ENCODE measurements at places on chromosomes 3 and 15.

DNA sequence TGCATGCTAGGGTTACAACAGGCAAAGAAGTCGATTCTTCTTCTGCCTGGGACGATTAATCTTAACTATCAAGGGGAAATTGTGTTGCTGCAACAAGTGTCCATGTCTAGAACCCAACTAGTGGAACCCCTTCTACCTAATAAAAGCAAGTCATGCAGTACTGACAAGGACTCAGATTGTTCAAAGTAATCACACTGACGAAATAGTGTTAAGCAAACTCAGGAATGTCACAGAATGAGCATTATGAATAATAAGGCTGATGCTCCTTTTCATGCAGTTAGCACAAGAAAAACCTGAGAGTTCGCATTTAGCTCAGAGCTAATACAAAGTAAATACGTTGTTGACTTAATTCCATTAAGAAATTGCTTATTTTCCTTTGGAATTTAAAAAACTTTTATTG lies 47.5 kb upstream of the TRIM42 start:
- no peak for DNase-seq

DNA sequence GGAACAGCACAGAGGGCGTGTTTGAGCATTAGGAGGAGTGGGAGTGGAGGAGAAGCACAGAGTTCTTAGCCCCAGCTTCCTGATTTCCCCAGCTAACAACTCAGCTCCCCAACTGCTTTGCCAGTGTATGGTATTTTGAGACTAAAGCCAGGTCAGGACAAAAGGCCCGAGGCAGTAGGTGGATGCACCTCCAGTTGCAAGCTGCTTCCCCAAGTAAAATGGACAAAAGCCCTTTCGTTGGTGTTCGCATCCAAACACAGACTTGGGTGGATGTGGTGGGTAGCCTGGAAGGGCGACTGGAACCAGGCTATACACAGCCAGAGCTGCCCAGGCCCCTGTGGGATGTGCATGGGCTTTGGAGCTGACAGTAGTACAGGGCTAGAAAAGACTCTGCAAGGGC lies 12.3 kb upstream of the EHD4 start:
- no peak for DNase-seq

DNA sequence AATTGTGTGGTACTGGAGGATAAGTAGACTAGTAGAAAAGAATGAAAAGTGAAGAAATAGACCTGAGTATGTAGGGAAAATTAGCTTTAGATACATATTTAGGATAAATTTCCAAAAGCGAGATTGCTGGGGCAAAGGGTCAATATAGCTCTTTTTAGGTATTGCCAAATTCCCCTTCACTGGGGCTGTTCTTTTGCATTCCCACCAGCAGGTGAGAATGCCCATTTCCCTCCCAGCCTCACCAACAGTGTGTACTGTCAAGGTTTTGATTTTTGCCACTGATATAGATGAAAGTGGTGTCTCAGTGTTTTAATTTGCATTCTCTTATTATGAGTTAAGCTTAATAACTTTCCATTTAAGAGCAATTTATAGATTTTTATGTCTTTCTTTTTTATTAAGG lies 35.7 kb upstream of the BHLHE40 start:
- DNase-seq: no peak

- no peak for DNase-seq
These were observed 225.5 kb upstream of the IL12A start for GRCh38 chr3:159763011-159763601.

- no peak for DNase-seq
These were observed 56.8 kb downstream of the PHLDB2 start for GRCh38 chr3:111915905-111916304.

GRCh38 chr15:79140846-79141570 lies 50.4 kb upstream of the RASGRF1 start:
- no peak for DNase-seq

DNA sequence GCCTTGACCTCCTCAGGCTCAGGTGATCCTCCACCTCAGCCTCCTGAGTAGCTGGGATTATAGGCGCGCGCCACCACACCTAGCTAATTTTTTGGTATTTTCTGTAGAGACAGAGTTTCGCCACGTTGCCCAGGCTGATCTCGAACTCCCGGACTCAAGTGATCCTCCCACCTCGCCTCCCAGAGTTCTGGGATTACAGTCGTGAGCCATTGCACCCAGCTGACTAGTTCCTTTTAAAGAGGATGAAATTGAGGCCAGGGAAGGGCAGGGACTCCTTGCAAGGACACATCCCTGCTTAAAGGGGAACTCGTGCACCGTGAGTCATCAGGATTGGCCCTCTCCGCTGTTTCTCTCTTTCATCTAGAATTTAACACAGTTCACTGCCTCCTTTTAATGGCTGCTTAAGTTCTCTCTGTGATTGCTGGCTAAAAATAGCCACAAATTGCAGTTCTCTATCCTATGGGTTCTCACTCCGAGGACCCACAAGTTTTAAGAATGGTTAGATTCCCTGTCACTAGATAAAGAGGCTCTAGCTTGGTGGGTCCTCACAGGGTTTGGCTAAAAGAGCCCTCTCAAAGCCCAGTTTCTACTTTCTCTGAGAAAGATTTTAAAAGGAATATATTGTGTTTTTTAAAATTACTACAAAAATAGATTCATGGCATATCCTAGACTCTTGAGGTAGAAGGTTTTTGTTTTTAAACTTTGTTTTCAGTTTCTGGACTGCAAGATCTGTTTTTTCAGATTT lies 1.4 kb downstream of the CRTAP start:
- DNase-seq: no peak

- DNase-seq: peak; percentile 14
These were observed 27.3 kb downstream of the ABHD2 start for GRCh38 chr15:89115547-89115946.

GRCh38 chr3:112351823-112352222 lies 18.9 kb downstream of the CD200 start:
- no peak for DNase-seq

DNA sequence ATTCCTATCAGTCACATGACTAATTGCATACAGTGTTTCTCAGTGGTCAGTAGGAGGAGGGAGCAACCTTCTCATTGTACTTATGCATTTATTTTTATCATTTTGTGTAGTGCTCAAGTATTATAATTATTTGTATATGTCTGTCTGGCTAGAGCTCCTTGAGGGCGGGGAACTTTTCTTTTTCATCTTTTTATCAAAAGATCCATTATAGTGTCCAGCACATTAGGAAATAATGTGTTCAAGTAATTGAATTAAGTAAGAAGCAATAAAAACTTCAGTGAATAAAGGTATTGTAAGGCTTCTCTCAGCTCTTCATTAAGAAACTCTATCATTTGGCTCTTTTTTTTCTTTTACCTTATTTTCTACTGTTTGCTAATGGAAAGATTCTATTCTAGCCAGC lies 18.8 kb downstream of the FGF7 start:
- DNase-seq: no peak

DNA sequence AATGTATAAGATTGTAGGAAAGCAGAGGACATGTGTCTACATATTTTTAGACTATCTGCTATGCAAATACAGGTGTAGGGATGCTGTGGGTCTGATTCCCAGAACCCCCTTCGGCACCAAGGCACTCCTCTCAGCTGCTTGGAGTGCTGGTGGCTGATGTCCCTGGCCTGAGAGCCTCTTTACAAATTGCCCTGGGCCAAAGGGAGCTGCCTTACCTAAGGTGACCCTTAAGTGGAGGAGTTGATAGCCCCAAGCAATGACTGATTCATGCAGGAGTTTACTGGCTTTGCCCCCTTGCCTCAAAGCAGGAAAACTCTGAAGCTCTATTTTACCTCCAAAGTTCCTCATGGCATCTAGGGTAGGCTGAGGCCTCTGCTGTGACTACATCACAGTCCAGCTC lies 83.0 kb downstream of the ZNF385D start:
- DNase-seq: no peak

GRCh38 chr3:7543294-7543880 lies 682.5 kb downstream of the GRM7 start:
- no peak for DNase-seq

- DNase-seq: no peak
These were observed 23.8 kb upstream of the FGF12 start for GRCh38 chr3:192751148-192751547.

DNA sequence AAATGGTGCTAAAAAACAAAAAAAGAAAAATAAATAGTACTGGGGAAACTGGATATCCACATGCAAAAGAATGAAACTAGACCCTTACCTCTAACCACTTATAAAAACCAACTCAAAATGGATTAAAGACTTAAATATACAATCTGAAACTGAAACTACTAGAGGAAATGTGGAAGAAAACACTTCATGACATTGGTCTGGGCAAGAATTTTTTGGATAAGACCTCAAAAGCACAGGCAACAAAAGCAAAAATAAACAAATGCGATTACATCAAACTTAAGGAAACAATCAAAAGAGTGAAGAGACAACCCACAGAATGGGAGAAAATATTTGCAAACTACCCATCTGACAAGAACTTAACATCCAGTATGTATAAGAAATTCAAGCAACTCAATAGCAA lies 6.4 kb downstream of the IFT57 start:
- no peak for DNase-seq

- no peak for DNase-seq
These were observed 479.5 kb upstream of the AGTR1 start for GRCh38 chr3:148218222-148218621.

GRCh38 chr15:95866711-95867440 lies 463.6 kb upstream of the NR2F2 start:
- no peak for DNase-seq

DNA sequence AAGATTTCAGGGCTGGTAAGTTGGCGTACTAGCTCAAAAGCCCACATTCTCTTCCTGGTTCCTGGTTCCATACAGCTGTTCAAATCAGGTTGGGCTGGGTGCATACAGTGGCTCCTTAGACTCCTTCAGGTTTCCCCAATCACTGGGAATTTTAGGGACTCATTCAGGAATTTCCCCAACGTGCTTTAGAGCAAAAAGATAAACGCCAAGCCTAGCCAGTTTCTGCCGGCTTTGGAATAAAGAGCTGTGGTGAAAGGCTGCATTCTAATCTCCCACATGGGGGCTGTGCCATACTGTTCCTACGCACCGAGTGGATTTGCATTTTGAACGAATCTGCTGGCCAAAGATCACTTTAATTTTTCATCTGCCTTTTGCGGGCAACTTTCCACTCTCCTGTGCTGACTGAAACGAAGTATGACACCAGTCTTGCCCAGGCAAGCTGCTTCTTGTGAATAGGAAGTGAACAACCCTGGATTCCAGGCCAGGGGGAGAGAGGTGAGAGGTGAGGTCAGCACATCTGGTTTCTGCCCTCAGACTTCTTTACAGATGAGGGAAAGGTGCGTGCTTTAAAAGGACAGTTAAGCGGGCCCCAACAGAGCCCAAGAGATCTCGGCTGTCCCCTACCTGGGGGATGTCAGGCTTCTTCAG lies 184.2 kb upstream of the PDZRN3 start:
- DNase-seq: no peak

GRCh38 chr3:131802029-131802428 lies 232.8 kb downstream of the CPNE4 start:
- DNase-seq: no peak

GRCh38 chr3:36312351-36312750 lies 68.0 kb upstream of the STAC start:
- no peak for DNase-seq

- DNase-seq: no peak
These were observed 37.3 kb downstream of the RARB start for GRCh38 chr3:25465266-25465860.

DNA sequence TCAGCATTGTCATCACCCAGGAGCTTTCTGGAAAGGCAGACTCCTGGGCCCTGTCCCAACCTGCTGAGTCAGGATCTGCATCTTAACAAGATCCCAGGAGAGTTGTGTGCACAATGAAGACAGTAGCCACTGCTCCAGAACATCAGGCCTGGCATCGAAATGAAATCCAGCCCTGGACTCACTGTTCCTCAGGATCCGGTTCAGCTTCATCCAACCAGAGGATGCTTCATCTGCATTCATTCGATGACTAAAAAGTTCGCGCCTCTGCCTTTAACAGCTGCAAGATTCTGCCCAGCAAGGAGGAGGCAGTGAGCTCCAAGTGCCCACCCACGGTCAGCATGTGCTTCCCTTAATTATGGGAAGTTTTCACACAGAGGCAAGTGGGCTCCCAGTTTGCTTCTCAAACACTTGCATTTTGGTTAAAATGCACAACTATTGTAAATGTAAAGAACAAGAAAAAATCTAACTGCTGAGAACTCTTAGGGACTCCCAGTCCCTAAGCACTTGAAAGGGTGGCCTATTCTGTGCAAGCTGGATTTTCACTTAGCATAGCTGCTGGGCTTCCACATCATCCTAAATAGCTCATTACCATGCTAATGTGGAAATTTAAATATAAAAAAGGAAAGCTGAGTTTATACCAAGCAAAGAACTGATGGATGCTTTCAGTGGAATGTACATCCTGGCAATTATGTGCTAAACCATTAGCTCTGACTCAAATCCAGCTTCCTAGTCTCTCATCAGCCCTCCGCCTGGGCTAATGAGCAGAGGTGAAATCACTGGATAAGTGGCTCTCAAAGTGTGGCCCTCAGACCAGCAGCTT lies 25.5 kb upstream of the ESYT3 start:
- no peak for DNase-seq

DNA sequence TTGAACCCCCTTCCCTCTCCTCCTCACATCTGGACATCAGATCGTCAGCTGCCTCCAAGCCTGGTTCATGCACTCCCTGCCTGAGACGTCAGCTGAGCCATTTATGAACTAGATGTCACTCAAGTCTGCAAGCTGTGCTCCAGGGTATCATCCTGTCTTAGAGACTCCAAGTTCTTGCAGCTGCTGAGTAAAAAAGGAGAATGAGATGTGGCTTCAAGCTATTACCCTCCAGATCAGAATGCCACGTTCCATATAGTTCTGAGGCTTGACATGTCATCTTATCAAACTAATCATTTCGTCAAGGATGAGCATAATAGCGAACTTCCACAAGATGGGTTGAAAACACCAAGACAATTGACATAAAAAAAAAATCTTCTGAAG lies 766.3 kb downstream of the TBL1XR1 start:
- no peak for DNase-seq

- no peak for DNase-seq
These were observed 113.0 kb upstream of the PTPRG start for GRCh38 chr3:61448378-61448777.

- peak; percentile 22 for DNase-seq
These were observed 1.2 kb downstream of the CADPS start for GRCh38 chr3:62873761-62874710.

GRCh38 chr15:90901175-90902039 lies 1.7 kb upstream of the MAN2A2 start:
- no peak for DNase-seq

GRCh38 chr3:53005854-53006513 lies 39.9 kb downstream of the SFMBT1 start:
- no peak for DNase-seq

- DNase-seq: no peak
These were observed 26.1 kb downstream of the ZNF148 start for GRCh38 chr3:125349055-125349454.

DNA sequence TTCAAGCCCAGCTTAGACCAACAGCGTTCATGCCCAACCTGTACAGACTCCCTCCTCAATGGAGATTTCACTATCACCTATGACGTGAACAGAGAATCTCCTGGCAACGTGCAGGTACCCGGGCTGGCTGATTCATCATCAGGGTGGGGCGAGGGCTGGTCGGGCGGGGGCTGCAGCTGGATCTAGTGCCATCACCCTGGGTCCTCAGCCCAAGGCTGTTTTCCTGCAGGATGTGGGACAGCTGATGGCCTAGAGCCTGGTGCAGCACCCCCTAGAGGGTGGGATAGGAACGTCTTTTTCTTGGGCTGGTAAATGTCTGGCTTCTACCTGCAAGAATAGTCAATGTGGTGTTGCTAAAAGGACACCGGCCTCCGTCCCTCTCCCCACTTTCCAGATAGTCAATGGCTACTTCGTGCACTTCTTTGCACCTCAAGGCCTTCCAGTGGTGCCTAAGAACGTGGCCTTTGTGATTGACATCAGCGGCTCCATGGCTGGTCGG lies 4.4 kb downstream of the ITIH3 start:
- no peak for DNase-seq

- DNase-seq: no peak
These were observed 13.1 kb upstream of the SCN5A start for GRCh38 chr3:38662544-38662943.
